ENCODE measurements at places on chromosomes 1 and 21. TPM values are rescaled to one million over a fixed set of nuclear protein-coding genes. Genes with fewer than 3 reads are reported as not detected.

LYPD8 gene
- polyA plus RNA-seq = 0.12 TPM

RIPK4 gene
- polyA plus RNA-seq = 5.7 TPM

ZNF593OS gene
- polyA plus RNA-seq = not detected

MR1 gene
- polyA plus RNA-seq = 9.1 TPM

GJA4 gene
- polyA plus RNA-seq = not detected

OR2L8 gene
- not detected for polyA plus RNA-seq

LRRC7 gene
- polyA plus RNA-seq = not detected

HCN3 gene
- 5.3 TPM for polyA plus RNA-seq

ATP1A2 gene
- not detected for polyA plus RNA-seq

TTC22 gene
- not detected for polyA plus RNA-seq
